ACHN (cell line): ENCODE measurements at places on chromosomes 6 and 20.

DNA sequence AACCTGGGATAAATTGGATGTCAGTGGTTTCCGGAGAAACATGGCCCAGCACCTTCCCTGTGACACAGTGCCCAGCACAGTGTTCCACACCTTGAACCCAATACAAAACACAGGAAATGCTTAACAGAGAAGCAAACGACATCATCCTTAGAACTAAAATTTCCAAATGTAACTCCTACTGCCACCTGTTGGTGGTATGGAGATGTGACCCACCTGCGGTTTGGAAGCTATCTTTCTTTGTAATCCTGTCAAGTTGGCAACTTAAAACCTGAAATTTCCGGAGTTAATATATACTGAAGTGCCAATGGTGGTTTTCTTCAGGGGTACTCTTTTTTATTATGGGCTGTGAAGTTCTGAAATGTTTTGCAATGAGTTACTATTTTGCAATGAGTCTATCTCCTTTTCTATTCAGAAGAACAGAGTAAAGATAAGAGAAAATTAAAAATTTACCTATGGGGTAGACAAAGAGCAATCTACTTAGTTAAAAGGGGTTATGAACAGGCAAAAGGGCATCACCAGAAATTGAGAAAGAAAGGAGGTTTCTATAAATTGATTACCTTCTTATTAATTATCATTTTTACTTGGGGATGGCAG is 658.8 kb downstream of the PTPRT start:
- DNase-seq: peak; percentile 40

DNA sequence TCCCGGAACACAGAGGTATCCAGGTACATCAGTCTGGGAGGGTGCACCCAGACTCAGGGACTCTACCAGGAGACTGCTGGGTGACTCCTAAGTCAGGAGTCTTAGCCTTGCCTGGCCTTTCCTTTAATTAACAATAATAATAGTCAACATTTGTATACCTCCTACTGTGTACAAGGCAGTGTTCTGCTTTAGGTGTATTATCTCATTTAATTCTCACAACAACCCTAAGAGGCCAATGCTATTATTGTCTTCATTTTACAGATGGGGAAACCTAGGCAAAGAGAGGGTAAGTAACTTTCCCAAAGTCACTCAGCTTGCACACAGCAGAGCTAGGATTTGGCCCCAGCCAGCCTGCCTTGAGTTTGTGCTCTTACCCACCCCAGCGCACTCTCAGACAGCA is 39.6 kb downstream of the MRPL14 start:
- DNase-seq: no peak

GRCh38 chr20:53706008-53706465 is 112.4 kb upstream of the ZNF217 start:
- DNase-seq: peak; percentile 33

GRCh38 chr6:27333642-27334040 is 21.6 kb upstream of the POM121L2 start:
- DNase-seq: no peak

- peak; percentile 11 for DNase-seq
Measured at GRCh38 chr20:6044115-6044514, 9.7 kb downstream of the LRRN4 start.

GRCh38 chr6:160221423-160221822 is 37.2 kb downstream of the SLC22A2 start:
- DNase-seq: peak; percentile 49

GRCh38 chr6:165615636-165616035 is 47.4 kb downstream of the PDE10A start:
- peak; percentile 80 for DNase-seq

- DNase-seq: no peak
Measured at GRCh38 chr6:30688569-30688968, 2.1 kb upstream of the PPP1R18 start.

DNA sequence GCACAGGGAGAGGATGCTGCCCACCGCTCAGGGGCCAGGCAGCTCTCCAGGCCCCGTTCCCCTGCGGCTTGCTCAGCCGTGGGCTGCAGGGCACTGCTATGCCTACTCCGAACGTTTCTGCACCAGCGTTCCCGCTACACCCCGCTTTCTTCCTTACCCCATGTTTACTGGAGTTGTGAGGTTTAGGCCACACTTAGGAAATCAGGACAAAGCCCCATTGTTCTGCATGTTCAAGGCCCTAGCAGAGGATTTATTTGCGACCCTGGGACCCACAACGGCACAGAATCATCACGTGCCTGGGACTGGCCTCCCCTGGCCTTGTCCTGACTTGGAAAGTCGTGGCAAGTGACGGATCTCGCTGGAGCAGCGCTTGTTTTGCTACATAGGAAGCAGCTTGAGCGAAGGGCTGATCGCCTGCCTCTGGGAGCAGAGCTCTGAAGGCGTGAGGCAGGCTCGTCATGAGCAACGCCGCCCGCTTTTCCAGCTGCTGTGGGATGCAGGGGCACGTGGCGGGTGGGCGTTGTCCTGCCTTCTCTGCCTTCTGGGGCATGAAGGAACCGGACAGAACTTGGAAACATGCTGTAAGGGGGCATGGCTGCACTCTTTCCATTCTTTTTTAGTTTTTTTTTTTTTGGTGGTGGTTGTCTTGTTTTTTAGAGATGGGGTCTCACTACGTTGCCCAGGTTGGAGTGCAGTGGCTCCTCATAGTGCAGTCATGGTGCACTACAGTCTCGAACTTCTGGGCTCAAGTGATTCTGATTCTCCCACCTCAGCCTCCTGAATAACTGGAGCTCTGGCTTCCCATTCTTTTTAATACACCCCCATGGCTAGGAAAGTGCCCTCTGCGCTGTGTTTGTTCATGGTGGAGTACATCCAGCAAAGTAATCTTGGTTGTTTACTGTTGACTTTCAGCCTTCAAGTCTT is 14.6 kb upstream of the TMEM181 start:
- no peak for DNase-seq

- DNase-seq: no peak
Measured at GRCh38 chr20:38961530-38962043, 557 bp upstream of the DHX35 start.

DNA sequence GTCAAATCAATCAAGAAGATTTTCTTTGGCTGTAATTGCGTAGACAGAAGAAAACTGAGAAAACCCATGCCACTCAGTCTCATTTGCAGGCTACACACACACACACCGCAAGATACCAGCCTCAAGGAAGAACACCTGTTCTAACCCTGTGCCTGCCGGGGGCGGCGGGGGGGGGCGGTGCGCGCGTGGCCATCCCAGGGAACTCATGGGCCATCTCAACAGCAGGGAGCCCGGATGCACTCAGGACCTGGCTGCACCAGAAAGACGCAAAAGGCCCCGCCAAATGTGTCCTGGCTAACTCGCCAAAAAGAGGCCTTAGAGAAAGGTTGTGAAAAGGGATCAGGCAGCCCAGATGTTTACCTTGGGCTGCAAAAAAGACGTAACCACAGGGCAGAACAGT is 2.1 kb downstream of the B3GAT2 start:
- no peak for DNase-seq

- no peak for DNase-seq
Measured at GRCh38 chr6:26012061-26012460, 49.5 kb downstream of the TRIM38 start.

DNA sequence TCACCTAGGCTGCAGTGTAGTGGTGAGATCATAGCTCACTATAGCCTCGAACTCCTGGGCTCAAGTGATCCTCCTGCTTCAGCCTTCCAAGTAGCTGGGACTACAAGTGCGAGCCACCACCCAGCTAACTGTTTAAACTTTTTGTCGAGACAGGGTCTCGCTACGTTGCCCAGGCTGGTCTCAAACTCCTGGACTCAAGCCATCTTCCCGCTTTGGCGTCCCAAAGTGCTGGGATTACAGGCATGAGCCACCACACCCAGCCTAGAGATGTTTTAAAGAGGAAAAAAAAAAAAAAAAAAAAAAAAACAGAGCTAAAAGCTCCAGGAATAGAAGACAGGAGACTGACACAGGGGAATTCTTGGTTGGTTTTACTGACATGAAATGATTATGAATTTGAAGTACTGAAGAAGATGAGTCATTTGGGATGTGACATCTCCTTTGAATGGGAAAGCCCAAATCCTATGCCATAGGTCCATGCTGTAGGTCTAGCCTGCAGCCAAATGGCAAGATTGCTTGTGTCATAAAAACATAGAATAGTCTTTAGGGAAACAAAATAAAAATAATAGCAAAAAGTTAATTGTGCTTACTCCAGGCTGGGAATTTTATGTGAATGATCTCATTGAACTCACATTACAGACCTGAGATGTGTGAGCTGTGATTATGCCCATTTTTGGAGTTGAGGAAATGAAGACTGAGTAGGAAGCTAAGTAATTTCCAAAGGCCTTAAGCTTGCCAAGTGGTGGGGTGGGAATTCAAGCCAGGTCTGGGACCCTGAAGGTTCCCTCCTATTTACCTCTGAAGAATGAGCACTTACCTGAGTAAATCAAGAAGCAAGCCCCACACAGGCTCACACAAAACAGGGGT is 24.3 kb upstream of the NHSL1 start:
- no peak for DNase-seq

GRCh38 chr6:19802656-19803055 is 34.5 kb upstream of the ID4 start:
- DNase-seq: no peak

DNA sequence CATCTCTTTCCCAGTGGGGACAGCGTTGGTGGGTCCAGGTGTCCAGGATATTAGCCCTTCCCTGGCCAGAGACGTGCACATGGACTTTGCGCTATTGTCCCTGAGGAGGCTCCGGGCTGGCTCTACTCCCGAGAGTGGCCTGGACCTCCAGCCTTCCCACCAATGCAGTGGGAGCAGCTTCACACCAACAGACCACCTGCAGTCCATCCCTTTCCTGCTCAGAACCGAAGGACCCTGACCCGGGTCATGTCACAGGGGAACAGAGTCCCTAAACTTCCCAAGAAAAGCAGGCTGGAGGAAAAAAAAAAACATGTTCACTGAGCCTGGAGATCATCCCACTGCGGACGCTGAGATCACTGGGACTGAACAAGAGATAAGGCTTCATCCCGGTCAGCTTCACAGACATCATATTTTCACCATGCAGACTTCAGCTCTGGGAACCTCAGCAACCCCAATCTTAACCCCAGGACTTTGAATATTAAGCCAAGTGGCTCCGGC is 18.3 kb downstream of the ZMYND8 start:
- DNase-seq: no peak

DNA sequence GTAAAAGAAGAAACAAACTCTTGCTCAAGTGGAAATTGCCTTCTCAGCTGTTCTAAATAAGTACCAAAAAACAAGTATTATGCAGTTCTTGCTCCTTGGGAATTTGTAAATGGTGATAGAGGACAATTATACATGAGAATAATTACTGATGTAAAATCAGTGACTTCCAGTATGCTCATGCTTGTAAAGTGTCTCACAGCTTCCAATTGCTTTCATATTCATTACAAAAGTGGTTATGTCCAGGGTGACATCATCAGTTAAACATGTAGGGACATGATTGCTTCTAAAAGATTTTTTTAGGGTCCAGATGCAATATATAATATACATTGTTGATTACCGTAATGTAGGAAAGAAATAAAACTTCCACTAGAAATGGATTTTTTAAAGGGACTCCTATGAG is 122.8 kb upstream of the B3GAT2 start:
- no peak for DNase-seq

- no peak for DNase-seq
Measured at GRCh38 chr6:100266494-100267401, 198.0 kb downstream of the SIM1 start.

DNA sequence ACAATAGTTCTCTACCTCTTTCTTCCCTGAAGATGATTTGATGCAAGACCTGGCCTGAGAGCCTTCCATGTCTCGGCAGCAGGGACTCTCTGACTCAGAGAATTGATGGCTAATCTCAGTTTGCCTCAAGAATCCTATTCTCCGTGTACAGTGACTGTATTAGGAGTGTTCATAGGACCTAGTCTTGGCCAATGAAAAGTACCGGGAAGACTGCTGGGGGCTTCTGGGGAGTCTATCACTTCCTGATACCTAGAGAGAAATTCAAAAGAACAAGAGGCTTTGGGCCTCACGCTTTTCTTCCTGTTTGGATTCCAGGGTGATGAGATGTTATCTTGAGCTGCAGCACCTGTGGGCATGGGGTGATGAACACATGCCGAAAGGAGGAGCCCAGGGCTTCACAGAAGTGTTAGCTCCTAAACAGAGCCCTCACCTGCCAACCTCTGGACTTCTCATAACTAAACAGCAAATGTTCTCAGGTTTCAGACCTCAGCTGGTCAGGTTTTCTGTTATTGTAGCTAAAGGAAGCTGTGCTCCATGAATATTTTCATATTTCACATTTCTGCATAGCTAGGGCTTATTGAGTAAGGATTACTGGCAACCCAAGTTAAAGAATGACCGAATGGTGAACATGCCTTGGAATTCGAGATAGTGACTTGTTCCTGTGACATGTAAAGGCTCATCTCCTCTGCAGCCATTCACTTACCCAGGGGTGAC is 323.1 kb upstream of the AGPAT4 start:
- DNase-seq: no peak

DNA sequence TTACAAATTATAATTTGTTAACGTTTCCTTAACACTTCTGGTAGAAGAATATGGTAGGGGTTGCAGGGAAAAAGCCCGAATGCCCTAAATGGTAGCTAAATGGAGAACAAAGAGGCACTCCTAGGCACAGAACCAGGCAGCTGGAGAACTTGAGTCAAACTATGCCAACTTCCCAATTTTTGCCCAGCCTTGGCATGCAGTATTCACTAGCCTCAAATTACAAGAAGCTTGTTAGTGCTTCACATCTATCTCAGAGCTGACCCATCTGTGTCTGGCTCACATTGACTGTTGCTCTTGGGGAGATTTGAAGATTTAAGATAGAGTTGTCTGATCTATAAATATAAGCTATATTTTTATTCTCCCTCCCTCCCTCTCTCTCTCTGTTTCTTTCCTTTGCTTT is 19.4 kb upstream of the LRFN2 start:
- DNase-seq: no peak

- DNase-seq: no peak
Measured at GRCh38 chr6:91099479-91099878, 512.6 kb upstream of the MAP3K7 start.

DNA sequence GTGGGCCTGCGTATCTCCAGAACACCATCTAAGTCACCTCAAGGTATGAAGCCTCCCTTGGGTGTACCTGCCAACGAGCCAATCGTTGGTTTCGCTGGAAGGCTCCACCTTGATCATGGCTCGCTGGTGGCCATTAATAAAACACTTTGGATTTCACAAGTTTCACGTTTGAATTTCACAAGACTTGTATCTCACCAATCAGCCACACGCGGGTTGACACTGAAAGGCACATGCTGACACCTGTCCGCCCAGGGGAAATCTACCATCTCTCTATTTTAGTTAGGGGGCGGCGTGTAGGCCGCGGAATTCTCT is 586 bp upstream of the HMGA1 start:
- no peak for DNase-seq

GRCh38 chr6:131058236-131058635 is 4.8 kb downstream of the EPB41L2 start:
- no peak for DNase-seq
